ENCODE measurements at places on chromosomes 2 and 18.

- ATAC-seq, result no peak
Observed at GRCh38 chr2:159506764-159507440, 109.4 kb downstream of the BAZ2B start.

GRCh38 chr2:72138011-72138881, 9.4 kb downstream of the CYP26B1 start:
- ATAC-seq, result no peak

DNA sequence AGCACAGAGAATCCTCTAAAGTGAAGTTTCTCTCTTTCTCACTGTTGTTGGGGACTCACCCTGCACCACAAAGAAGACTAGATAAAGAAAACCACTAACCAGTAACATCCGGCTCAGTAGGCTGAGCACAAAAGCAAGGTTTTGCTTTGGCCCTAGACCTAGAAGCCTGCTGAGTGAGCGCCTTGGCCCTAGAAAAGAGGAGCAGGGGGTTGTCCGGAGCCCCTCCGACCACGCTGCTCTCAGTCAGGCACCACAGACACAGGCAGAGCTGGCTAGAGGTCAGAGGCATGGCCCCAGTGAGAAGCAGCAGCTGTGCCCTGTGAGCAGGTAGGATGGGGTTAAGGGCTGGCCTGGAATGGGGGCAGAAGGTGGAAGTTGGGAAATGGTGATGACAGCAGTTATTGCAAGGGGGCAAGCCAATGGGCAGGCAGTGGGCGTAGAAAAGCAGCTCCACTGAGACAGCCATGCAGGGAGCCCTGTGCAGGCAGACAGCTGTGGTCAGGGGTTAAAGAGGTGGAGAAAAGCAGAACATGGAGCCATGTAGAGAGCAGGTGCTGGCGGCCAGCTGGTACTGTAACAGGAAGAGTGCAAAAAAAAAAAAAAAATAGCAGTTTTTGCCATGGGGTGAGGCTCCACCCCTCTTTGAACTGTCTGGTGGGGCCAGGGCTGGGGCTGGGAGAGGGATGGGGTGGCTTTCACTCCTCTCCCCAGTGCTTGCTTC, 36.9 kb upstream of the SLC14A1 start:
- peak; percentile 42 for ATAC-seq

DNA sequence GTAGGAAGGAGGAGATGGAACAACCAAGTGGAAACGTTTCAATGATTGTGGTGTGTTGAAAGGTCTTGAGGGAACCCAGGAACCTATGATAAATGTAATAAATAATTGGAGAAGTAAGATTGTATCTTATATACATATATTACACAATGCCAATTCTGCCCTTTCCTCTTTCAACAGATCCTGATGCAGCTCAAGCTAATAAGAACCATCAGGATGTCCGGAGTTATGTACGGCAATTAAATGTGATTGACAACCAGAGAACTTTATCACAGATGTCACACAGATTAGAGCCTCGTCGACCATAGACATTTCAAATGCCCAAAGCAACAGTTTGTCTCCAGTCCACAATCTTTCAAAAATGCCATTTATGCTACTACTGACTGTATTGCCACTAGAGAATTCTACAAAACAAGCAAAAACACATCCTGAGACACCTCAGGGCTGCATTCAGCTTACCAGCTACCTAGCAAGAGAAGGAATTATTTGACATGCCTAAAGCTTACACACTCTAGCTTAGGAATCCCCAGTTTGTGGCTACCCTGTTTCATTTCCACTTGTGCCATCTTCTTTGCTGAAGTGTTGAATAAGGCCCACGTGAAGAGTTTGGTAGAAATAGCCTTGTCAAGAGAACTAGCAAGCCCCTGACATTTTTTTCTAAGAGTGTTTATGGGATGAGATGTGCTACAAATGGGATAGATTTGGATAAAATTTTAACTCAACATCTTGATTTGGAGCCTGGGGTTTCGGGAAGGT, 24.0 kb upstream of the MAP3K20 start:
- ATAC-seq, result no peak

DNA sequence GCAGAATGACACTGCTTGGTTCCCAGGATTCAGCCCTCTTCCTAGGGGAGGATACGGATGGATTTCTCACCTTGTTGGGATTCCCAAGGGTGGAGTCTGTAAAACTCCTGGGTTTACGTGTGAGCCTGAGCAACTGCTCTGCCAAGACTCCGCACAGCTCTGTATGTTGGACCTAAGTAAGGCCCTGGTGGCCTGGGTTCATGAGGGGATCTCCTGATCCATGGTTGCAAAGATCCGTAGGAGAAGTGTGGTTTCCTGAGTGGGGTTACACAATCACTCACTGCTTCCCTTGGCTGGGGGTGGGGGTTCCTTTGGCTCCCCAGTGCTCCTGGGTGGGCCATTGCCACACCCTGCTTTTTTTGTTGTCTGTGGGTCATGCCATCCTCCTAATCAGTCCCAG, 37.7 kb downstream of the ANKRD12 start:
- no peak for ATAC-seq

DNA sequence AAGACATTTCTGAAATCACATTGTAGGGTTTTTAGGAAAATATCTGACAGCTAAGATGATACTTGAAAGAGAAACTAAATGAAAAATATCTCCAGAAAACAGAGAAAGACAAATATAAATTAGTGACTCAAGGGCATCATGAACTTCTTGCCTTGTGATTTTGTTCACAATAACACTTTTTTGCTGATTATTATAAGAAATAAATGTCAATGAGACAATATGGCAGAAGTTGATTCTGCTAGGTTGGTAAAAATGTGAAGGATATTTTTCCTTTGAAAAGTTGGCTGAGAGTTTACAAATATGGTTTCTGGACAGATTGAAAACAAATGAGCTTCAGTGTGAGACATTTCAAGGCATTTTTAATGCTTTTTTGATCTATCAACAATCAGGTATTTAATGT, 1631.2 kb upstream of the ACVR2A start:
- ATAC-seq, result no peak

DNA sequence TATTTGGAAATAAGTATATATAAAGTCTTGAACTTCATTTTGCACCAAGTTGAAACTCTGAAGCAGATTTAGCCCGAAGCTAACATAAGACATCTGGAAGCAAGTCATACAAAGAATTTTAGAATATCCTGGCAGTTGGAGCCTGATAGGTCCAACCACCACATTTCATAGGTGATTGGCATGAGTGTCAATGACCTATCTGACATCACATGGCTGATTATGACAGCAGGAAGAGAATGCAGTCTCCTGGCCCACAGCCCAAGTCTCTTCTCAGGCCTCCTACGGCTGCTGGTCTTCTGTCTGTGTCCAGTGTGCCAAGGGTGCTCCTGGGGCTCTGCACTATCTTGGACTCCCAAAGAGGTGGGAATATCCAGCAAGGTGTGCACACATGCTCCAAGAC, 325.7 kb upstream of the ACVR2A start:
- ATAC-seq, result no peak

GRCh38 chr2:219658196-219658846, 30.9 kb downstream of the SLC4A3 start:
- ATAC-seq, result no peak

All from gastroesophageal sphincter (tissue), 4 donors.